Stimulated activated CD8-positive, alpha-beta memory T cell treated with anti-CD3 and anti-CD28 coated beads, Interleukin-15, amount 100 ng/mL, for 24 hours (primary cell): ENCODE measurements at places on chromosomes 3 and 15.

DNA sequence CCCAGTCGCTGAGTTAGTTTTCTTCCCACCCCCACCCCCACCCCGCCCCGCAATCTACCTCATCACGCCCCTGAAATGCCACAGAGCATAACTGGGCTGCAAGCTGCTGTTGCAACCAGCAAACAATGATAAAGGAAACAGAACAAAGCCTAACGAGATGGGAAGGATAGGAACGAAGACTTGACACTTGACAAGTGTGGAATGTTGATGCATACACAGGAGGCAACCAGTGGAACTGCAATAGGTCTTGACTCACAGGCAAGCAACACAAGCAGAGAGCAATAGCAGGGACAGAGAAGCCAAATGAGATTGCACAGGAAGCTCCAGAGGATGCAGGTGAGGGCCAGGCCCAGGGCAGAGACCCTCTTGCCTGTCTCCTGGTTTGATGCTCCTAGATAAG lies 225.9 kb downstream of the IGSF11 start:
- no peak for DNase-seq

DNA sequence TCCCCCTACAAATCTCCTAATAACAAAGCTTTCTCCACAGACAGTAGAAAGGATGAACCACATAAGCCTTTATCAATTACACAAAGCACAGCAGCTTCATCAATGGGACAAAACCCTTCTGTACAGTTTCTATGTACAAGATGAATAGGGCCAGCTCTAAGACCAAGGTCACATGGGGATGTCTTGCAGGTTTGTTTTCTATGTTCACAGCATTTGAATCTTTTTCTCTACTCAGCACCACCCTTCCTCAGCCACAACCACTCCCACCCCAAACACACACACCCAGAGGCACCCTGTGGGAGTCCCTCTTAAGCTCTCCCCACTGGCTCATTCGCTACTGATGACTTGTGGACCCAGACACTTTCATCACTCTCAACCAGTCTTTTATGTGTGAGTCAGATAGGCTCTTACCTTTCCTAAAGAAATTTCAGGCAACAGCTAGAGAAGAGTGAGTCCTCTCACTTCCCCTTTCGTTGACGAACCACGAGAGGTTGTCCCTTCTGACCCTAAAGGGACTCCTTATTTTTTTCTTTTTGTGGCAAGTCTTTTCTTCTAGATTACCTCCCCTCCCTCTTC lies 57.9 kb downstream of the ARHGAP31 start:
- no peak for DNase-seq

GRCh38 chr3:127792541-127793292 lies 29.6 kb downstream of the MGLL start:
- no peak for DNase-seq

GRCh38 chr3:61520966-61521628 lies 40.3 kb upstream of the PTPRG start:
- no peak for DNase-seq

DNA sequence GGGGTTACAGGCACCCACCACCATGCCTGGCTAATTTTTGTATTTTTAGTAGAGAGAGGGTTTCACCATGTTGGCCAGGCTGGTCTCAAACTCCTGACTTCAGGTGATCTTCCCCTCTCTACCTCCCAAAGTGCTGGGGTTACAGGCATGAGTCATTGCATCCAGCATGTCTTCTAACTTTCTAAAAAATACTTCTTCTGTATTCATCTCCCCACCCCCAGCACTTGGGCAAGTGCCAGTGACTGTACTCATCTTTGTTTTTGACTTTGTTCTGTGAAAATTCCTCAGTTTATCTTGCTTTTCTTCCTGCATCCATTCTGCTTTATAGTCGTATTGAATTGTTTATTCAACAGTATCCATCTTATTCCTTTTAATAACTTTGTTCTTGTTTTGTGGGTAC lies 47.6 kb downstream of the ARIH1 start:
- no peak for DNase-seq
